ENCODE measurements at places on chromosomes 1 and 21. TPM values are rescaled to one million over a fixed set of nuclear protein-coding genes. Genes with fewer than 3 reads are reported as not detected.
A peak's percentile ranks its signal among the peaks of the same experiment; 100 is the strongest.

DNA sequence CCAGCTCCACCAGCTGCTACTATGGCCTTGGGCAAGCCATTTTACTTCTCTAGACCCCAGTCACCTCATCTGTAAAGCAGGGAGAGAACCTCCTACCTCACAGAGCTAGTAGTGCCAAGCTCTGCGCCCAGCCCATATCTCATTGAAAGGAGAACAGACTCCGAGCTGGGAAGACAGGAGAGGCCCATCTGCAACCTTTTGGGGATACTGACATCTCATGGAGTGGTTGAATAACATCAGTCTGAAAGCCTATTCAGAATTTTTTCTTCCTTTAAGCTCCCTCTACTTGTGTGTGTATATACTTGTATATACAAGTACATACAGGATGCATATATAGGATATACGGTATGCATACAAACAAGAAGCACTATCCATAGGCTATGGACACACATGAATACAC, 279.5 kb upstream of the POU3F1 start:
- DNase-seq, result no peak

Gene PRAMEF10
- total RNA-seq, result not detected

- DNase-seq, result no peak
Measured at GRCh38 chr1:54347955-54348699, 58.1 kb downstream of the SSBP3 start.

DNA sequence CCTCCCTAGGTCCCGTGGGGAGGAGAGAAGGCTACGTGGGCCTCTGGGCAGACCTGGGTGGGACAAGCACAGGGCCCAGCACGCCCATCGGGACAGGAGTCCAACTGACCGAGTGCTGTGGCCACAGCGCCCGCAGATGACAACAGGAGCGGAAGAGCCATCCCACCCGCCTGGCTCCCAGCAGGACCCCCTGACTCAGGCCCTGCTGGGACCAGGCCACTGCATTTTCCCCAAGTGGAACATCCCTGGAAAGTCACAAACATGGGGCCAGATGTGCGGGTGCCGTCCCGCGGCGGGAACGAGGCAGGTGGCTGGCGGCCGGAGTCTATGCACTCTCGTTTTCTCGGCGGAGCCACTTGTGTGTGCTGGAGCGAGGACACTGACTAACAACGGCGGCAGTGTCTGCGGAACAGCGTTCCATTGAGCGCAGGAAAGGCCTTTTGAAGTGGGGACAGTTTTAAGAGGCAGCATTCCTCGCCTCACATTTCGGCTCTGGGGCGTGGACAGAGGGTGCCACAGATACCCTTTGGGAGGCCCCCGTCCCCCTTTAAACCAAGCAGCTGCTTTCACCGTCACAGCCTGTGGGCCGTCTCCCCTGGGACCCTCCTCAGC, 93.7 kb upstream of the ARHGEF16 start:
- no peak for DNase-seq

DNA sequence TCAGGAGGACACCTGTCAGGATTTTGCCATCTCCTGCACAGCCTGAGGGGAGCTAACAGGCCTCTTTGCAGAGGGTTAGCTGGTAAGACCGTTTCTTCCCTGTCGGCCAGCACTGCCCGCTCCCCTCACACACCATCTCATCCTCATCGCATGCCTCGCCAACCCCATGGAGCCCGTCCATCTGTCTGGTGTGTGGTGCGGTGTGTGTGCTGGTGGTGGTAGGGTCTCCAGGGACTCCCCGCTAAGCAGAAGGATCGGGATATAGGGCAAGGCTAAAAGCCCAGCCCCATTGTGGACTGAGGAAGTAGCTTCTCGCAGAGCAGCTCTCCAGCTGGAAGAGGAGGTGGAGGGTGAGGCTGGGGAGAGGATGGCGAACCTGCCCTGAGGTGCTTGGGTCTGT, 6.8 kb upstream of the SFN start:
- no peak for DNase-seq

GRCh38 chr1:212752252-212752933, 39.2 kb downstream of the NSL1 start:
- DNase-seq, result no peak

- DNase-seq, result no peak
Measured at GRCh38 chr21:20971296-20971921, 26.8 kb upstream of the NCAM2 start.

Gene UBAP2L
- 258 TPM for total RNA-seq

DNA sequence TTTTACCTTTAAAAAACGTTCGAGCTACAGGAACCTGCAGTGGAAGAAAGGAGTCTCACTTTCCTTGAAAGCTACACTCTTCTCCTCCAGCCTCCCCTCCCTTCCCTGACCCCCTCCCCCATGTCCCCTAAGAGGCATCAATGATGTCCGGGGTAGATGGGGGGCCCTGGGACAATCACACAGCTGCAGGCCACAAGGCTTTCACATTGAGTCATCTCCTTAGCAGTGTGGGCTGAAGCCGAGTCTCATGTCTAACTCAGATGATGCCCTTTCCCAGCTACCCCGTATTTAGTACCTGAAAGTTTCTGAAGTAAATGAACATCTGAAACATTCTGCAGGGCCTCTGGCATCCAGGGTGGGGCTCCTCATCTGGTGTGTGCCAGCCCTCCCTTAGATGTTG, 6.3 kb upstream of the GPR25 start:
- DNase-seq, result no peak

DNA sequence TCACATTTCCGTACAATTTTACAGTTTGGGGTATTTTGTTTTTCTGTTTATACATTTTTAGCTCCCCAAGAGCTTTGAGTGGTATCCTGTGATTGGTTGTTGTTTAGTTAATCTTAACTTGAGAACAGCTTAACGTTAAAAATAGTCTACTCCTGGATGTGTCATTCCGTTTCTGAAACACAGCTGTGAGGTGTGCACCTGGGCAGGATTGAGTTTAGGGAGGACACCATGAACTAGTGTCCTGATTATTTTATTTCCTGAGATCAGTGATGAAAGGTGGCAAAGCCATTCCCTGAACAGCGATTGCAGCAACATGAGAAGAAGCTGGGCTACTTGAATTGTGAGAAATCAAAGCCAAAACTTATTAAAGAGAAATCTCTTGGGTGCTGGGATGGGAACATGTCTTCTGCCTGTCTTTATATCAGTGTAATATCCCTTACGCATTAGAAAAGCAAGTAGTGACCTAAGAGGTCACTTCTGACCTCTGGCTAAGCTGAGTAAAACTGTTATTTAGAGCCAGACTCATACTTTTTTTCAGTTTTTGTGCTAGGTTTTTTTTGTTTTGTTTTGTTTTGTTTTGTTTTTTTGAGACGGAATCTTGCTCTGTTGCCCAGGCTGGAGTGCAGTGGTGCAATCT, 43.4 kb downstream of the ZBTB40 start:
- no peak for DNase-seq

- peak; percentile 10 for DNase-seq
Measured at GRCh38 chr1:8424539-8425116, 106.7 kb downstream of the SLC45A1 start.

- DNase-seq, result no peak
Measured at GRCh38 chr1:12406211-12407021, 176.6 kb downstream of the VPS13D start.

Gene S100A9
- total RNA-seq, result 1.6 TPM

DNA sequence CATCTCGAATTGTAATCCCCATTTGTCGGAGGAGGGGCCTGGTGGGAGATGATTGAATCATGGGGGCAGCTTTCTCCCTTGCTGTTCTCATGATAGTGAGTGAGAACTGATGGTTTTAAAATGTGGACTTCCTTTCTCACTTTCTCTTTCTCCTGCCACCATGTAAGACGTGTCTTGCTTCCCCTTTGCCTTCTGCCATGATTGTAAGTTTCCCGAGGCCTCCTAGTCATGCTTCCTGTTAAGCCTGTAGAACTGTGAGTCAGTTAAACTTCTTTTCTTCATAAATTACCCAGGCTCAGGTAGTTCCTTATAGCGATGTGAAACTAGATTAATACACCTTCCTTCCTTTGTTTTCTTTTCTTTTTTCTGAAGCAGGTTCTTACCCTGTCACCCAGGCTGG, 13.9 kb downstream of the DNAJC6 start:
- DNase-seq, result no peak

DNA sequence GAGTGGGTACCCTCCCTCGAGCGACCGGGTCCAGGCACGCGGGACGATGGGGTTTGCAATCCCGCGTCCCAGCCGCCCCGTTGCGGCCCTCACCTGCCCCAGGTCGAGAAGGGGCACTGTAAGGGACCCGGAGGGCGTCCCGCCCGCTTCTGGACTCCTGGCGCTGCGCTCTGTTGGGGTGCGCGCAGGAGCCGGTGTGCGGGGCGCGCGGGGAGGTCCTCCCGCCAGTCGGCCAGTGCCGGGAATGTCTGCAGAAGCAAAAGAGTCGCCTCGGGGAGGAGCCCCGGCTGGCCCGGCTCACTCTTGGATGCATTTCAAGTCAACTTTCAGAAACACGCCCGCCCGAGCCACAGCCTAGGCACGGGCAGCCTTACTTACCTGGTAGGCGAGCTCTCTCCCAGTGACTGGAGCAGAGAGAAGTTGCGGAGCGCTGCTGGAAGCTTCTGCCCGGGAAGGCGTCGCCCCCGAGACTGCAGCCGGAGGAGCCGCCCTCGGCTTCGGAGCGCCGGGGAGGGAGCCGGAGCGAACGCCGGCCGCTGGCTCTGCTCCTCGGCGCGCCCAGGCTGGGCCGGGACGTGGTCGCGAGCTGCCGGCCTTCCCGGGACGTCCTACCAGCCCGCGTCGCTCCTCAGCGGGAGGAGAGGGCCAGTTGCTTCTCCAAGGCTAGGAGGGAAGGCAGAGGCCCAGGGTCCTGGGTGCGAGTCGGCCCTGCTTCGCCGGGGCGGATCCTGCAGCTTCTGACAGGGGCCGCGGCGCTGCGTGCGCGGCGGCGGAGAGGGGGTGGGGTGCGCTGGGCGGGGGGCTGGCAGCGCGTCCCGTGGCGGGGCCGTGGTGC, at the start of gene LMX1A:
LMX1A (minus strand) TSS at position 739 of the 835 bp plus-strand sequence. CDS start 1,156 bp downstream, outside the sequence.
- DNase-seq, result no peak

Gene ASAP3
- total RNA-seq, result 0.33 TPM

GRCh38 chr1:2788506-2789163, 12.9 kb downstream of the TTC34 start:
- DNase-seq, result no peak

DNA sequence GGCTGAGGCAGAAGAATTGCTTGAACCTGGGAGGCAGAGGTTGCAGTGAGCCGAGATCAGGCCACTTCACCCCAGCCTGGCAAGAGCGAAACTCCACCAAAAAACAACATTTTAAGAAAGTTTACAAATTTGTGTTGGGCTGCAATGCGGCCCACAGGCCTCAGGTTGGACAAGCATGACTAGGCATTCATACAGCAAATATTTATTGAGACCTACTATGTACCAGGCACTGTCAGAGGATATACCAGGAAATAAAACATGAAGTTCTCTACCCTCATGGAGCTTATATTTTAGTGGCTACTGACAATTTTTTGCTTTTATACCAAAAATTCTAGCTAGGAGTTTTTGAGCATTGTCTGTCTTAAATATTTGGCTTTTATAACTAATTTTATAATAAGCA, 23.7 kb downstream of the GNB1 start:
- DNase-seq, result no peak

Gene NBPF10
- total RNA-seq, result 0.89 TPM

Gene GPR37L1
- not detected for total RNA-seq

- no peak for DNase-seq
Measured at GRCh38 chr1:175193527-175193910, 943 bp upstream of the KIAA0040 start.

- no peak for DNase-seq
Measured at GRCh38 chr1:176954242-176954641, 210.3 kb downstream of the ASTN1 start.

DNA sequence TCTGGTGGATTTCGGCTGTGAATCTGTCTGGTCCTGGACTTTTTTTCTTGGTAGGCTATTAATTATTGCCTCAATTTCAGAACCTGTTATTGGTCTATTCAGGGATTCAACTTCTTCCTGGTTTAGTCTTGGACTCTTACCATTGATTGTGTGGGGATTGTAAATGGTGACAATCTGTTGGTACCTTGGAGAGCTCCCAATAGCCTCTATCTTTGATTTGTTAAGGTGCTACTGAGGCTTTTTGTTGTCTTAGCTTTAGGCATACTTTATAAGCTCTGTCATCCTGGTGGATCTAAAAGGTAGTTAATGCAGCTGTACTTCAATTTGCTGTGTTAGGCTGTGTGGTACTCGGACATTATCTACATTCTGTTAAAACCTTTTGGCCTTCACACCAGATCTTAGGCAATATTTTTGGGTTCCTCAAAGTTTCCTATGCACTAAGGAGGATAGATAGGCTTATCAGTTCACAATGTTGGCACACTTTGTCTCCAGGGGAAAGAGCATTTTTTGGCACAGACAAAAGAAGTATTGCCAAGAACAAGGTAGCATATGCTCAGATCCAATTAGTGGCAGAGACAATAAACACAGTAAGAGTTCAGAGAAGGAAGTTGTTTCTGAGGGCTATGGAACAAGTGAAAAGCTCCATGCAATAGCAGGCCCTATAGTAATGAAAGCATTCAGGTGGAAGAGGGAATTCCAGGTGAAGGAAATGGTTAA, 230.4 kb downstream of the PDE4B start:
- no peak for DNase-seq

DNA sequence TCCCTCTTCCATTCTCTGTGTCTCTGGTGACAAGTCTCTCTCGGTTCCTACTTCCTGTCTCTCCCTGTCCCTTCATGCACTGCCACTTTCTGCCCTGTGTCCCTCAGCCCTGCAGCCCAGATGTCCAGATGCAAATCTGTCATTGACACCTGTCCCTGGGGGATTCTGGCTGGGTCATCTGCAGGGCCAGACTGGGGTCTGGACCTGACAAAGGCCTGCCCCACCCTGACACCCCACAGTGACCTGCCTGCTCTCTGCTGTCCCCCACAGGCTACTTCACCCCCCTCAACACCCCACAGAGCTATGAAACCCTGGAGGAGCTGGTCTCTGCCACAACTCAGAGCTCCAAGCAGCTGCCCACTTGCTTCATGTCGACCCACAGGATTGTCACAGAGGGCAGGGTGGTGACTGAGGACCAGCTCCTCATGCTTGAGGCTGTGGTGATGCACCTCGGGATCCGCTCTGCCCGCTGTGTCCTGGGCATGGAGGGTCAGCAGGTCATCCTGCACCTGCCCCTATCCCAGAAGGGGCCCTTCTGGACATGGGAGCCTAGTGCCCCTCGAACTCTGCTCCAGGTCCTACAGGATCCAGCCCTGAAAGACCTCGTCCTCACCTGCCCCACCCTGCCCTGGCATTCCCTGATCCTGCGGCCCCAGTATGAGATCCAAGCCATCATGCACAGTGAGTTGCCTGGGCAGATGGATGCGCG, 7.2 kb downstream of the THEMIS2 start:
- no peak for DNase-seq

- DNase-seq, result no peak
Measured at GRCh38 chr1:183783767-183784637, 20.9 kb upstream of the RGL1 start.

Gene TSTD1
- total RNA-seq, result 46.1 TPM

DNA sequence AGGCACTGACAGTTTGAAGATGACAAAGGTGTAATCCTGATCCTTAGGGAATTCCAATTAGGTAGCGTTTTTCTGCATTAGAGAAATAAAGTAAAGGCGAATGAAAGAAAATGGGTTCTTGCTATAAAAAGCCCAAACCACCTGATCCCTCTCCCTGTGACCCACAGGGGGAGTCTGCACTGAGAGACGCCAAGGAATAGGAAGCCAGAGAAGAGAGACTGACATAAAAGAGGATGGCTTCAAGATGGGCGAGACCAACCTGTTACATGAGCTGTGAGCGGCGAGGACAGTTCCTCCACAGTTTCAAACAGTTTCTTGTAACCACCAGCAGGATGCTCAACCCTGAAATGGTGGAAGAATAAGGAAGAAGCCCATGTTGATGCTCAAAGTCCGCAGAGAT, 1.4 kb downstream of the RPE65 start:
- no peak for DNase-seq
